ENCODE measurements at places on chromosomes 12 and 14.

- DNase-seq, result peak; percentile 87
These were observed 672 bp downstream of the RDH11 start for GRCh38 chr14:67694791-67695393.

- DNase-seq, result no peak
These were observed 41.4 kb upstream of the PTPRO start for GRCh38 chr12:15280930-15281329.

GRCh38 chr14:71362920-71363584 lies 455.8 kb downstream of the PCNX1 start:
- no peak for DNase-seq

DNA sequence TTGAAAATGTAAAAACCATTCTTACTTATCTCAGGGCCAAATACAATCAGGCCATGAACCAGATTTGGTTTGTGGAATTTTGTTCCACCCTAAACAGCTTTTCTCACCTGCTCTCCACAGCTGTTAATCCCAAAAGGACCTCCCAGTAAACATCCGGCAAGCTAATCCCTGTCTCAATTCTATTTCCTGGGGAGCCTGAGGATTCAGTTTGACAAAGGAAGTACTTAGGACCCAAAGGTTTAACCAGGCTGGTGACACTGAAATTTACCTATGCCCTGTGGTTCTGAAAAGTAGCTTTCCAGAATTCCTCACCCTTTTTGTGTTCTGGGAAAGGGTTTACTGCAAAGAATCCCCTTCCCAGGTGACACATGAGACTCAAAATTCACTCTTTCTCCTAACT lies 15.0 kb downstream of the CAPZA3 start:
- DNase-seq, result no peak

- no peak for DNase-seq
These were observed 239.3 kb downstream of the ALG10B start for GRCh38 chr12:38555620-38556591.

- no peak for DNase-seq
These were observed 177.9 kb downstream of the RBM19 start for GRCh38 chr12:113788020-113788856.

DNA sequence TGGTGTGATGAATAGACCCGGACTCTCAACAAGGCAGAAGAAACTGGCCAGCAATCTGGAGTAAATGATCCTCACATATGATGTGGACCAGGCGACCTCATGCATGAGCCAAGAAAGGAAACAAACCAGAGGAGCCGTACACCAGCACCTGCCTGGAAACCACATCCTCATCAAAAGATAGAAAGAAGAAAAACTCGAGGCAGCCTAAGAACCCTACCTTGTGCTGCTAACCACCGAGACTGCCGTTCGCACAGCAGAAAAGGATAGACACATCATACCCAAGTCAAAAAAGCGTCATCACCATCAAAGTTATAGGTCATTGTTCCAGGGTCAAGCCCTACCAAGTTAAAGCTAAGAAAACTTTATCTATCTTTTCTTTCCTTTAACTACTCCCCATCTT lies 66.7 kb downstream of the RESF1 start:
- DNase-seq, result no peak

DNA sequence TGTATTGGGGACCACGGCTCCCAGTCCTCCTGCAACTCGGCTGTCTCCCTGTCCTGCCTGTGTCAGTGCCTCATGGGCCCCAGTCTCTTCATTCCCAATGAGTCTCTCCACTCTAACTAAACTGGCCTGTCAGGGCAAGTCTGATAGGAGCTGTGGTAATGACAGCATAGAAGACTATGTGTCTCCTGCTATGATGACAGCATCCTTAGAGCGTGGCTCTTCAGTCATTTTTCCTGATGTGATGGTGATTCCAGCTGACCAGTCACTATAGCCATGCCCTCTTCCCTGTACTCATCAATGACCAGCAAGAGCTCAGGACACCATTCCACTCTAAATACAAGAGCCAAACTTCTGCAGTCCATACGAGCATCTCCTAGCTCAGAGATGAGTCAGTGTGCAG lies 339.8 kb downstream of the PCNX1 start:
- no peak for DNase-seq

GRCh38 chr12:19646599-19646998 lies 207.3 kb downstream of the AEBP2 start:
- DNase-seq, result no peak

DNA sequence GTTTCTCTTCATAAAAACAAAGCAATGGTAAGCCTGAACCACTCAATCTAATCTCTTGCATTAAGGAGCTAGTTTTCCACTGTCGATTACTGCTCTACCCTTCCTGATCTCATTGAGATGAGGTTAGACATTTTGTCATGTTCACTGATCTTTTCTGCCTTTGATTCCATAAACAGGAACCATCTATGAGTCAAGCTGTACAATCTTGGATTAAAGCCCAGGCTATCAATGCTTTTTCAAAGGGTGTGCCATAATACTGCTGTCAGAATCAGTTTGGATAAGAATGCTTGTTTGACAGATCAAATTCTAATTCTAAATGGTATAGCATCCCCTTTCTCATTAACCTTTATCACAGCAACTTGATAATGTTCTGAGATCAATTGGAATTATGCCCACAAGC lies 16.1 kb downstream of the GRIP1 start:
- no peak for DNase-seq

DNA sequence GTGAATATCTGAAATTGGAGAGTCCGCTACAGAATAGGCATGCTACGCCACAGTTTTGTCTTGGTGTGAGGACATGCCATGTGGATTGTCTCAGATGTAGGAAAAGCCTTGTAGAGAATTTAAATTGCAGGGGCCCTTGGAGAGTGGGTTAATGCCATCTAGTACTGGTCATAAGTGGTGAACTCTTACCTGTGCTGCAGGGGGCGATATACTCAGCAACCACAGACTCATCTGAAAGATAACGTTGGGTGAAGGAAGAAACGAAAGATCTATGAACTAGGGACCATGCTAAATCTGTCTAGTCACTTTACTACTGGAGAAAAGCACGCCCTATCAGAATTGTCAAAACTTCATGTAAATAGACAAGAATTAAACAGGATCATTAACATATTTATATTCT lies 33.7 kb upstream of the A2M start:
- DNase-seq, result no peak

DNA sequence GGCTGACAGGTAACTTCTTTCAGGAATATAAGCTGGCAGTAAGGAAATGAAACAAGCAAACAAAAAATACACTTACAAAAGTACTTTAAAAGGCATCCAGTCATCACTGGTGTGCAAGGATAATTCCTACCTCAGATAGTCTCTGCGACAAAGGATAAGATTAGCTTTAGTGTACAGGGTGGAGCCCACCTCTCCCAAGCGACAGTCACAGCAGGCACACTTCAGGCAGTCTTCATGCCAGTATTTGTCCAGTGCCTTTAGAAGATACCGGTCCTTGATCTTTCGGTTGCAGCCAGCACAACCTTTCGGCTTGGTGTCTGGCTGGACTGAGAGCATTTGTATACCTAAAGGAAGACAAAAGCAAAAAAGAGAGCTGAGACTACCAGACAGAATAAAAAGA lies 5.4 kb downstream of the LMO3 start:
- no peak for DNase-seq

Measured in hematopoietic multipotent progenitor cell treated with erythropoietin and hydrocortisone succinate and interleukin-3 and kit ligand, for 17 days (in vitro differentiated cells).